ENCODE measurements at places on chromosomes 16 and 17. TPM values are rescaled to one million over a fixed set of nuclear protein-coding genes. Genes with fewer than 3 reads are reported as not detected.

GRCh38 chr17:76146053-76146851 is 5.2 kb upstream of the FOXJ1 start:
- no peak for DNase-seq

DNA sequence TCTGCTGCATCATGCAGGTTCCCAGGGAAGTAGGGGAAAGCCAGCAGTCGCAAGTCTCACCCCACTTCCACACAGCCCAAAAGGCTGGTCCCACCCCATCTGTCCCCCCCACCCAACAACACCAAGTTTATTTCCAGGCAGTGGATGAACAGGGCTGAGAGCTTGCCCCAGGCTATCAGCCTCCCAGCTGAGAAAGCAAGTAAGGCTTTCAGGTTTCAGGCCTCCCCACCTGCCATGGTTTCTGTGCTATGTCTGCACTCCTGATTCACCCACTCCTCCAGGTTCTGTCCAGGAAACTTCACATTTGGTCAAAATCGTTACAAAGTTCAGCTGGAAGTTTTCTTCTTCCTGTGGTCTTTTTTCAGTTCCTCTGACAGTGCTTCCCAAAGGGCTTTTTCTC is 97.5 kb upstream of the HS3ST3A1 start:
- no peak for DNase-seq

Gene ZG16B
- 0.33 TPM for polyA plus RNA-seq

- no peak for DNase-seq
Measured at GRCh38 chr17:48592057-48592514, 1.5 kb downstream of the HOXB5 start.

- no peak for DNase-seq
Measured at GRCh38 chr16:9469512-9469911, 378.1 kb downstream of the HAPSTR1 start.

Gene OR1D2
- not detected for polyA plus RNA-seq

- DNase-seq: no peak
Measured at GRCh38 chr17:61818225-61818624, 45.1 kb downstream of the BRIP1 start.

DNA sequence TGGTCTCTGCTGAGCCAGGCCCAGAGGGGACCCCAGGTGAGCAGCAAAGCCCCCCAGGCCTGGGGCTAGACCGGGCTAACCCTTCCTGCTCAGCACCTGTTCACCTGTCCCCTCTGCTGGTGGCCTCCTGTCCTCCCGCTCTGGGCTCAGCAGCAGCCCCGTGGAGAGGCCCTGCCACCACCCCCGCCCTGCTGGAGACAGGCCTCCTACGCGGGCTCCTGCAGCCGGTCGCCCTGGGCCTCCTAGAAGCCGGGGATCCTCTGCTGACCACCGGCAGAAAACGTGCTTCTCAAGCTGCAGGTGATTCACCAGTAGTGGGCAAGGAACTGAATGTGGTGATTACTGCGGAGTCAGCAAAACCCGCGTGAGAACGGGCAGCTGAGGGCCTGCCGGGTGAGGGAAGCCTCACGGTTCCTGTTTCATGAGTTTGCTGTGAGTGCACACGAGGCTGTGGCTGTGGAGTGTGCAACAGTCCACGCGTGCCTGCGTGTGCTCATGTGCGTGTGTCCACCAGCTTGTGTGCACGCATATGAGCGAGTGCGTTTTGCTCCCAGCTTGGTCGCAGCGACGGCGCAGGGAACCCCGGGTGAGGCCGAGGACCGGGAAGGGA is 792 bp downstream of the SECTM1 start:
- no peak for DNase-seq

Gene USP10
- polyA plus RNA-seq: 68.9 TPM

- peak; percentile 80 for DNase-seq
Measured at GRCh38 chr17:40340880-40341807, 23.4 kb downstream of the GJD3 start.

DNA sequence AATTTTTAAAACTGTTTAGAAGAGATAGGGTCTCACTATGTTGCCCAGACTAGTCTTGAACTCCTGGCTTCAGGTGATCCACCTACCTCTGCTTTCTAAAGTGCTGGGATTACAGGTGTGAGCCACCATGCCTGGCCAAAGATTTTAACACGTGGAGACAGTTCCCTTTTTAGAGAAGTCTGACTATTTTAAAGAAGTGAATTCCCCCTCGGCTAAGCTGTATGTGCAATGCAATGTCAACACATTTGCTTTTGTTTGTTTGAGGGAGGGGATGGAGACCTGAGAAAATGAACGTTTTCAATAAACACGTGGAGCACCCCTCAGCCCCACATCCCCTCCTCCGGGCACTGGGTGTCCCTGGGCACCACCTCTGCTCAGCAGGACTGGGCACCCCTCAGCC is 14.3 kb upstream of the RNPS1 start:
- DNase-seq: no peak

DNA sequence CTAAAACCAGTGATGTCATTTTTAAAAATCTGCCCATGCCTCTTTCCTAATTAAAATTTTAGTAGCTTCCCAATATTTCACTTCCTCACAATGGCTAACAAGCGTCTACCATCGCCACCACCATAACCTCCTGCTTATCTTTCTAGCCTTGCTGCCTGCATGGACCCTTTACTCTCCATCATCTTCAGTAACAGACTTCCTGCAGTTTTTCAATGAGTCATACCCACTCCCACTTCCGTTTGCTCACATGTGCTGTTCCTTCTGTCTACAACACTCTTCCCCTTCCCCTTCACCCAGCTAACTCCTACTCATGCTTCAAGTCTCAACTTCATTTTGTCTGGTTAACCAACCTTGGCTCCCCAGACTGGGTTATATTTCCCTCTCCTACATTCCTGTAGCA is 12.8 kb upstream of the SKAP1 start:
- DNase-seq: no peak

- DNase-seq: peak; percentile 42
Measured at GRCh38 chr16:70553645-70554044, 30.0 kb downstream of the SF3B3 start.

GRCh38 chr16:21219551-21219950 is 8.2 kb upstream of the ZP2 start:
- DNase-seq: no peak
